EL (cell line): ENCODE measurements at places on chromosomes 5 and 9.

- DNase-seq = no peak
These were observed 88.9 kb downstream of the PCSK5 start for GRCh38 chr9:75979362-75979761.

DNA sequence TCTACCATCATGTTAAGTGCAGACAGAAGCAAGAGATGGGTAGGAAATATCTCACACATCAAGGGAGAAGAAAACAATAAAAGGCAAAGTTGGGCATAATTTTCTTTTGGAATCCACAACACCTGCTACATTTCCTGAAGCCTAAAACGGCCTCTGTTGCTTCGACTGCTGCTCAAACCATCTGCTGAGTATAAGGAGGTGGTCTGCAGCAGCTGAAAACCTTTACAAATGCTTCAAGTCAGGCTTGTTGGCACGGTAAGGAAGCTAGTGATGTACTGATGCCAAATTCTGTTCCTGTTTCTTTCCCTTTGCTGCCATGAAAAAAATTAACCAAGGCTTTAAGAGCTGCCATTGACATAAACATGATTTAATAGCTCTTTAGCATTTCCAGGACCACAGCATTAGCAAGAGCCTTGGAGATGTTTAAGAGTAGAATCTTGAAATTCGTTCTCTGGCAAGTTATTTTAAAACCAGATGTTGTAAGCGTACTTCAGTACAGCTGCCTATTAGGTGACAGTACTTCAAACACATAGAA is 75.6 kb downstream of the DMRTA1 start:
- DNase-seq = no peak

DNA sequence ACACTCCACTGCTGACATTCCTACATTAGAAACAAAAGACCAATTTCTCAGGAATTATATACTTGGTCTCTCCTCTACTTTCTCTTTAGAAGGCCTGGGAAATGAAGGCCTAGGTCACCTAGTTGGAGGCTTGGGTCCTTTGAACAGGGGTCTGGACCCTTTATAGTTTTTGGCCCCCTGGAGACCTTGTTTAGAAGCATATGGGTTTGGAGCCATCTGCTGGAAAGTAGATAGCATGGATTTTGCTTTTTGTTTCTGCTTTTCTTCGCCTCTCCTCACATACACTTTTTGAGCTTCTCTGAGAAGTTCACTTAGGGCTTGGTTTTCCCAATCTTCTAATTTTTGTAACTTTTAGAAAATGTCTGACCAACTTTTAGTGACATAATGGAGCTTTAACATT is 67.1 kb upstream of the CDK20 start:
- no peak for DNase-seq

DNA sequence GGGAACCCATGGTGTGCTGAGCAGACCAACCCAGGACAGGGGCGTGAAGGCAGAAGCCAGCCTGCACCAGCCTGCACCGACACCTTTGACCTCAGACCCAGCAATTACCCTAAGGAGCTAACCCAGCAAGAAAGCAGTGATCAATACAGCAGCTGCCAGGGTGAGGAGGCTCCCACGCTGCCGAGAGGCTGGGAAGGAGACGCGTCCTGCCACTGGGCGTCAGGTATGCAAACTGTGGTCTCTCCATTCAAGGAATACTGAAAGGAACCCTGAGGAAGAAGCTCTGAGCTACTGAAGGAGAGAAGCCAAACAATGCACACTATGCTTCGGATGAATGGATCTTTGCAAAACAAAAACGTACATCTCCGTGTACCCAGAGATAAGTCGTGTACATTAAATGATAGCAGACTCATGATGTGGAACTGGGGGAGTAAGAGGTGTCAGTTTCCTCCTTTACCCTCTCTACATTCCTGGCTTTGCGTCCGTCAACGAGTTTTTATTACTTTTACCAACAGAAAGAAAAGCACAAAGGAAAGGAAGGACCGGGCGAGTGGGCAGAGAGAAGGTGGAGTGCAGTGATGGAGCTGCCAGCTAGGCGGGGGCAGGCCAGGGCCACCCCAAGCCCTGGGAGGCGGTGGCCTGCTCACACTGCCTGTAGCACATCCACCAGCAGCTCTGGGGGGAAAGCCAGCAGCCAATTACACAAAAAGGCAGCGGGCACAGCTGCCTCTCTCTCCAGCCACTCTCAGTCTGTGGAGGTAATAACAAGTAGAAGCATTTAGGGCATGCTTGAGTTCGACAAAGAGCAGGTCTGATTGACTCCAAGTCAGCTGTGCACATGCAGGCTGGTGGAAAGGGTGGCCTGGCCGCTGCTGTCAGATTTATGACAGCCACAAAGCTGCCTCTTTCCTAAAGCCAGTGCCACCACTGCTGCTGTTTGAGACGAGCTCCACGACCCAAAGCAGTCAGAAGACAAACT is 29.3 kb downstream of the RASGEF1C start:
- DNase-seq = no peak

DNA sequence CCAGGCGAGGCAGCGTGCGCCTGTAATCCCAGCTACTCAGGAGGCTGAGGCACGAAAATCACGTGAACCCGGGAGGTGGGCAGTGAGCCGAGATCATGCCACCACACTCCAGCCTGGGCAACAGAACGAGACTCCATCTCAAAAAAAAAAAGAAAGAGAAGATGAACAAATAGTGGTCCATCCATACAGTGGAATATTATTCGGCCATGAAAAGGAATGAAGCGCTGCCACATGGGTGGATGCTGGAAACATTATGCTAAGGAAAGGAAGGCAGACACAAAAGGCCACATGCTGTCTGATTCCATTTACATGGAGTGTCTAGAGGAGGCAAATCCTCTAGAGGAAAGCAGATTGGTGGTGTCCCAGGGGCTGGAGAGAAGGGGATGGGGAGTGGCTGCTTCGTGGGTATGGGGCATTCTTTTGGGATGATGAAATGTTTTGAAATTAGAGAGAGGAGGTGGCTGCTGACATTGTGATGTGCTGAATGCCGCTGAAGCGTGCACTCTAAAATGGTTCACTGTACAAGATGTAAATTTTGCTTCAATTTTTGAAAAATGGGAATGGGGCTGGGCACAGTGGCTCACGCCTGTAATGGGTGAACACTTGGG is 17.0 kb downstream of the PLPP7 start:
- DNase-seq = peak; percentile 38

GRCh38 chr5:122445070-122445469 is 133.0 kb downstream of the SNCAIP start:
- no peak for DNase-seq

DNA sequence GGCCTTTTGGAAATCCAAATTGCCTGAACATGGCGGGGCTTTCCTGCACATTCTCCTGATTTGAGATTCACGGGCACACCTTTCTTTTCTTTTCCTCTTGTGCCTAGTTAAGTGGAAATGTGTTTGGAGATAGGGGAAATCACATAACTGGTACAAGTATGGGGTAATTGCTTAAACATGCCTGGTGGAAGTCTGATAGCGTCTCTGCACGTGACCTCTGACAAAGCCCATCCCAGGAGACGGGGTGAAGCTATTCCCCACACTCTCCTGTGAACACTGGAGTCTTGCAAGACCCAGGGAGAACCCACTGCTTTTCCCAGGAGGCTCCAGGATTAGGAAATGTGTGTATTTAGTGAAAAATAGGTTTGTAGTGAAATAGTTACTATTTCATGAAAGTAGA is 2.9 kb upstream of the REEP2 start:
- DNase-seq = no peak

- no peak for DNase-seq
These were observed 10.0 kb downstream of the GPX3 start for GRCh38 chr5:151030379-151030778.

GRCh38 chr5:174358276-174358675 is 312.8 kb downstream of the NSG2 start:
- no peak for DNase-seq

- DNase-seq = no peak
These were observed 104.3 kb upstream of the FSTL4 start for GRCh38 chr5:133716532-133717183.

GRCh38 chr9:112861638-112862555 is 28.8 kb downstream of the SLC46A2 start:
- peak; percentile 40 for DNase-seq

DNA sequence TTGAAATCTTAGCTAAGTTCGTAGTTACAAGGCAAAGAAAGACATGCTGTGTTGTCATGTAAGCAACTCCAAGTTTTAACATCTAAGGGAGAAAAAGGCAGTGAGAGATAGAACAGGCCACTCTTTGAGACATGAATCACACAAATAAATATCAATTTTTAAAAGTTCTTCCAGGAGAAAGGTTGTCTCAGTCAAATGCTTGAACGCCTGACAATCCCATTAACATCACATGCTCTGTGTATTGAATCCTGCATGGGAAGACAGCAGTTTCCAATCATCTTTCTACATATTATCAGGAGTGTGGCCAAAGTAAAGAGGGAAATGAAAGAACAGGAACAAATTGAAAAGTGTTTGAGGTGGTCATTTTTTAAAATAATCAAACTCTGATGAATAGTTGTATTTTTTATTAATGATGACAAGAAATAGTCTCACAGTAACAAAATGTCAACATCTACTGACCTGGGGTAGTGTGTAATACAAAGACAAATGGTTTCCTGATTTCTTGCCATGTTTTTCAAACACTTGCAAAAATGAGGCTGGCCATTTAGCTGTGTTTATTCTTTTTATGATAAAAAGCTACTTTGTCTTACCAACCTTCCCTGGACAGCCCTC is 6.4 kb upstream of the C6 start:
- DNase-seq = no peak

DNA sequence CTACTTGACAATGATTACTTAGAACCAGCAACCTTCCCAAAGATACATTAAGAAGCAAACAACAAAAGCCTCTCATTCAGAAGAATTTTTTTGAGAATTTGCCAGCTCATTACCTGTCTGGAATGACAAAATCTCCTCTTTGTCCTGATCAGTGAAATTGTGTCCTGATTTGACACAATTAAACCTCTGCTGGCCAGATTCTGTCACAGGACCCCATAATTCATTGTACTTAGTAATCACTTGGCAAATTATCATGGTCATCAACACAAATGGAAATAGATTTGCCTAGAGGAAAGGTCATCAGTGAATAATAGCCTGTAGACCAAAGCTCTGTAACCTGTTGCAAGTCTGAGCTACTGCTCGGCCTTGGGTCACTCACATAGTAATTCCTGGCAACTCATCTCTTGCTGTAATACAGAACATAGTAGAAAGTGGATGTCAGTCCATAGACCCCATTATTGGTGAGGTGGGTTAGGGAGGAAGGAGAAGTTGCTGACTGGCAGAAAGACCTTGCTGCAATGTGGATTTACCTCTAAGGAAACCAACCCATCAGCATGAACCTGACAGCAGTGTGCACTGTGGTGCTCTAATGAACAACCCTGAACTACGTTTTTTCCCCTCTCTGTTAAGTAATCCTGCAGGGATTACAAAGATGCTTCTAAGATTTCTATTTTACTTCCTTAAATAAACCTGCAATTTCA is 370.1 kb downstream of the KIAA0825 start:
- DNase-seq = no peak

- peak; percentile 11 for DNase-seq
These were observed 33.8 kb upstream of the ACO1 start for GRCh38 chr9:32350682-32351081.

DNA sequence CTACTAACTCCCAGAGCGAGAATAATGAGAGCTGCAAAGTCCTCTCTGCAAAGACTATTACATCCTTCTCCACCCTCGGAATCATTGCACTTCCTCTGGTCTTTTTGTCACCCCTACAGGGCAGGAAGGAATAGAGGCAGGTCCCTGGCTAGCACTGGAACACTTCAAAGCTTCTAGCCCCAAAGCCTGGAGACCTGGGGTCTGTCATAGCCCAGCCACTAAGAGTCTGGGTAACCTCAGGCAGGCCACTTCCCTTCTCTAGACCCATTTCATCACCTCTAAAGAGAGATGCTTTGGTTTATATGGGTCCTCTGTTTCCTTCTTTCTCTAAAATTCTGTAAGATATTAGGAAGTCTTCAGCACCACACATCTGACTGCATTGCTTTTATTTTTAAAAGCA is 6.7 kb downstream of the ADRB2 start:
- DNase-seq = no peak

DNA sequence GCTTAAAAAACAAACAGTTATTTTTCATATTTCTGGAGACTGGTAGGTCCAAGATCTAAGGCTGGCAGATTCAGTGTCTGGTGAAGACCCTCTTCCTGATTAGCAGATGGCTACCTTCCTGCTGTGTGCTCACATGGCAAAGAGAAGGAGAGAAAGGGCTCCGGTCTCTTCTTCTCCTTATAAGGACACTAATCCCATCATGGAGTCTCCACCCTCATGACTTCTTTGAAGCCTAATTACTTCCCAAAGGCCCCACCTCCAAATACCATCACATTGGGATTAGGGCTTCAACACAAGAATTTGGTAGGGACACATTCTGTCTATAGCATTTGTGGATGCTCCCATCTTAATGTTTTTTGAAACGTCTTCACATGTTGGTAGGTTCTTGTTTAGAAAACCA is 391.1 kb downstream of the TMEM161B start:
- DNase-seq = no peak

- DNase-seq = no peak
These were observed 70.8 kb downstream of the SERINC5 start for GRCh38 chr5:80185095-80185494.

DNA sequence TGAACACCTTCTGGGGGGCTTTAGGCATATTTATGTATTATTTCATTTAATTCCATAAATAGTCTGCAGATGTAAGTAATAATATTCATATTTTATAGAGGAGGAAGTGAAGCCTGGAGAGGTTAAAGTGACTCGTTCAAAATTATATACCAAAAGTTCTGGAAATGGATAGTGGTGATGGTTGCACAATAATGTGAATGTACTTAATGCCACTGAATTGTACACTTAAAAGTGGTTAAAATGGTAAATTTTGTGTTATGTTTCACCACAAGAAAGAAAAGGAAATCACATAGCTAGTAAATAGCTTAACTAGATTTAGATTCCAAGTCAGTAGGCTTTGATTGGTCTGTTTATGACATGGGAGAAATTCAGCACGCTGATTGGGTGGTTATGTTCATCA is 13.0 kb upstream of the TMEFF1 start:
- DNase-seq = no peak

DNA sequence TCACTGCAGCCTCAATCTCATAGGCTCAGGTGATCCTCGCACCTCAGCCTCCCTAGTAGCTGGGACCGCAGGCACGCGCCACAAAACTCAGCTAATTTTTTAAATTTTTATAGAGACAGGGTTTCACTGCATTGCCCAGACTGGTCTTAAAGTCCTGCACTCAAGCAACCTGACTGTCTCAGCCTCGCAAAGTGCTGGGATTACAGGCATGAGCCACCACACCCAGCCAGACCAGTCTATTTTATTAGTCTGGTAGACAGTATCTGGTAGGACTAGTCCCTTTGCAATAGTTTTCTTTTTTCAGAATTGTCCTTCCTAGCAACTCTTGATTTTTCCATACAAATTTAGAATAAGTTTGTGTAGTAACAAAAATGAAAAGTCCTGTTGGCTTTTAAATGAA is 14.1 kb upstream of the GPR150 start:
- DNase-seq = no peak
